Fibroblast of upper back skin (primary cell): ENCODE measurements at places on chromosomes 11 and 22.

DNA sequence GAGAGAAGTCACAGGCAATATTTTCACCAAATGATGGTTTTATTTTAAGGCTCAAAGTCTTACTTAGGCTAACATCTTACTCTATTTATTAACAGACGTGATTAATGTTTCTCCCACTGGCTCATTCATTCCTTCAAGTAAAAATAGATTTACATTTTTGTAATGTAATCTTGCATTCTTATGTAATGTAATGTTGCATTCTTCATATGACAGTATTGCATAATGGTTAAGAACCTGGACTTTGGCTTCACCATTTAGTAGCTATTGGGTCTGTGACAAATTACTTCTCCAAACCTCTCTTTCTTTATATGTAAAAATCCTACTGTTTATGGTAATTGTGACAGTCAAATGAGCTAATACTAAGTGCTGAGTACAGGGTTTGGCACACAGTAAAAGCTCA, 3.3 kb upstream of the DIXDC1 start:
- peak; percentile 50 for DNase-seq

DNA sequence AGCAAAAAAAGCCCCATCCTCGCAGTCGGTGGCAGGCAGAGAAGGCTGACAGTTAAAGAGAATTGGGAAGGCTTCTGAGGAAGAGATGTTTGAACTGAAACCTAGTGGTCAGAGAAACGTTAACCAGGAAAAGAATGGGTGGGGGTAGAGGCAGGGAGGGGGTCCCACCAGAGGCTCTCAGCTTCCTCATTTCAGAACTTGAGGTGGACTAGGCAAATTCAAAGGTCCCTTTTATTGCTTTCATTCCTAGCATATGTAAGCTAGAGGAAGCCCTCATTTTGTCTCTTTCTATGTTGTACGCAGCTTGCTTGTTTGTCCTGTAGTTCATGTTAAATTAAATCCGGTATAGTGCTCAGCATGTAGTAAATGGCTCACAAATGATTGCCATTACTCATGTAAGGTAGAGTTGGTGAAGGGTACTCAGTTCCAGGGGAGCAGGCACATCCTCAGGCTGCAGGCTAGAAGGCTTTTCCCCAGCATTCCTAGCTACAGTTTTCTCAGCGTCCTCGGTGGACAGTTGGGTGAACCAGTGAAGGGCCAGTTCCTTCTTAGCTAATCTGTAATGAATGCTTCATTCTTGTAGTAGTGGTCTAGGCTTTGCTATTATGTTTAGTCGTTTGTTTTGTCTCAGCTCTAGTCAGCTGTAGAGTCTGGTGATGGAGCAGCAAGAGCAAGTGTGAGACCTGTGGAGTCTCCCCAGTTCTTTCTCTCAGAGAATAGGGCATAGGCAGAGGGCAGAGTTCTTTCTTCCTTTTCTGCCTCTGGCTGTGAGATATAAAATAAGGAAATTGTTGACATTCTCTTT, 58.6 kb downstream of the UVRAG start:
- no peak for DNase-seq

DNA sequence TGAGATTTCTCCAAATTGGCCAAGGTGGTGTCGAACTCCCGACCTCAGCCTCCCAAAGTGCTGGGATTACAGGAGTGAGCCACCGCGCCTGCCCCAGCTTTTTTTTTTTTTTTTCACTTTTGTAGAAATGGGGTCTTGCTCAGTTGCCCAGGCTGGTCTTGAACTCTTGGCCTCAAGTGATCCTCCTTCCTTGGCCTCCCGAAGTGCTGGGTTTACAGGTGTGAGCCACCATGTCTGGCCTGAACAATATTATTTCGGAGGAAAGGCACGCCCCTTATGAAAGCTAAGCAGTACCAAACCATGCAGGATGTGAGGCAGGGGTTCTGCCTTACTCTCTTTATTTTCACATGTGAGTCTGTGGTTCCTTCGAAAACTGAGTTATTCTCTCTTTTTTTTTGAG, 16.1 kb downstream of the MTCH2 start:
- no peak for DNase-seq

DNA sequence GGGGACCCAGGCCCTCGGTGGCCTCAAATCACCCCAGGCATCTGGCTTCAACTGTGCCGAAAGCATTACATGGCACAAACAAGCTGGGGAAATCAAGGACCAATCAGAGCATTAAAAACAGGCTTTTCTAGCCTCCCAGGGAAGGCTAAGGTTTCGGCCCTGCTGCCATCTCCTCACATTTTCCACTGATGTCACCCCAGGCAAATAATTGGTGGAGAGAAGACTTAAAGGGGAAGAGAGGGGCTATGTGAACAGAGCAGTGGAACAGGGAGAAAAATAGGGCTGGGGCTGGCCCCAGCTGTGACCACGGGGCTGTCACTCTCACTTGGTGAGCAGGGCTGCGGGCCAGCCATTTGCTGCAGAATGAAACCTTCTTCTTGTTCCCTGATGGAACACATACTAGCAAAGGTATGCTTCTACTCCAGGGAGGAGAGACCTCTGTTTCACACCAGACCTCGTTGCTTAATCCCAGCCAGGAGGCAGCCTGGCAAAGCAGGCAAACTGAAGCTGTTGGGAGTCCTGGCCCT, 581.3 kb downstream of the SOX6 start:
- DNase-seq, result peak; percentile 3

- no peak for DNase-seq
These were observed 14.2 kb upstream of the VSIG10L2 start for GRCh38 chr11:125931668-125932067.

- DNase-seq, result peak; percentile 98
These were observed 33.8 kb upstream of the DKK3 start for GRCh38 chr11:12042215-12042676.

GRCh38 chr22:45211848-45212247, 28.8 kb downstream of the KIAA0930 start:
- DNase-seq, result no peak

DNA sequence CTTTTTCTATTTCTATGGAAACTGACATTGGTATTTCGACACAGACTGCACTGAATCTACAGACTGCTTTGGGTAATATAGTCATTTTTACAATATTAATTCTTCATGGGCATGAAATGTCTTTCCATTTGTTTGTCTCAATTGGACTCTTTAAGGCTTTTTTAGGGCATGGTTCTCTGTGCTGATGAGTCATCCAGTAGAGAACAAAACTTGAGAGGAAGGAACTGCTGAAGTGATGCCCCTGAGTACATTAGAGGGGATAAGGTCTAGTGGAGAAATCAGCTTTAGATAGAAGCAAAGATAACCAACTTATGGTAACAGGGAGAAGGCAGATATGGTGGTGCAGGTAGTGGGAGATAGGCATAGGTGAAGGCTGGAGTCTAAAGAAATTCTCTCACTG, 25.1 kb downstream of the TSG101 start:
- DNase-seq, result no peak

GRCh38 chr11:1703146-1703545, 6.2 kb downstream of the KRTAP5-6 start:
- no peak for DNase-seq

DNA sequence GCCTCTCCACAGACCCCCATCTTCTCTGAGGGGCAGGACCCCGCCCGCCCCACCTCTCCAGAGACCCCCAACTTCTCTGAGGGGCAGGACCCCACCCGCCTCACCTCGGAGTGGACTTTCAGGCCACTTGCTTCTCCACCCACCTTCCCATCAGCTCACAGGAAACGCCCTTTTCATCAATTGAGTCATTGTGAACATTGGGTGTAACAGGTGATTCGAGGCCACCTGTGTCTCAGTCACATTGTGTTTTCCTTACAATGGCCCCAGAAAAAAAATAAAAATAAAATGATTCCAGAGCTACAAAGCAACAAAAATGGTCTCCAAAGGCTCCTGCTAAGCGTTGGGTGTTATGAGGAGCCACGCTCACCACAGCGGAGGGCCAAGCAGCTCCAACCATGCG, 36.0 kb downstream of the BRD1 start:
- DNase-seq, result no peak

DNA sequence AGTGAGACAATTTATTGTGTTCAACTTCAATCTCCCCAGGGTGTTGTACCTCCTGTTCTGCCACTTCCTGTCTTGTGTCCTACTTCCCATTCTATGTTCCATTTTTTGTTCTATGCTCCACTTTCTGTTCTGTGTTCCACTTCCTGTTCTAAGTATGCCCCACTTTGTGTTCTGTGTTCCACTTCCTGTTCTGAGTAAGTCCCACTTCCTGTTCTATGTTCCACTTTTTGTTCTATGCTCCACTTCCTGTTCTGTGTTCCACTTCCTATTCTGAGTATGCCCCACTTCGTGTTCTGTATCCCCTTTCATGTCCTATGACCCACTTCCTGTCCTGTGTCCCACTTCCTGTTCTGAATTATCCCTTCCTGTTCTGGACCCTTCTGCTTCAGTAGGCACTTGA, 732.7 kb downstream of the TBC1D22A start:
- DNase-seq, result no peak

DNA sequence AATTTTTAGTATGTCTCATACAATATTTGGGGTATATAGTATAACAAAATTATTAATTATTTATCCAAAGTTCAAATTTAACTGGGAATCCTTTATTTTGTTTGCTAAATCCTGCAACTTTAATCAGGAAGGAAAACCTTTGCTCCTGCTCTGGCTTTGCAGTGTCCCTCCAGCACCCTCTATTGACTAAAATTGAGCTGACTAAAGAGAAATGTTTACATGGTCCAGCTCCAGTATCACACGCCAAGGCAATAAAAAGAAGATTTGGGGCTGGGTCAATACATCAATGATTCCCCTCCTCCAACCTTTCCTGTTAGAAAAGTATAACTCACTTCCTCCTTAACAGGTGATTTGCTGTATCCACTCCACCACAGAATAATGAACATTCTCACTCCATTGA, 153.0 kb upstream of the LRRC4C start:
- peak; percentile 42 for DNase-seq

- DNase-seq, result no peak
These were observed 61.7 kb downstream of the PRR5L start for GRCh38 chr11:36357831-36358230.

- DNase-seq, result no peak
These were observed 29.7 kb downstream of the POU2AF3 start for GRCh38 chr11:111327908-111328624.

DNA sequence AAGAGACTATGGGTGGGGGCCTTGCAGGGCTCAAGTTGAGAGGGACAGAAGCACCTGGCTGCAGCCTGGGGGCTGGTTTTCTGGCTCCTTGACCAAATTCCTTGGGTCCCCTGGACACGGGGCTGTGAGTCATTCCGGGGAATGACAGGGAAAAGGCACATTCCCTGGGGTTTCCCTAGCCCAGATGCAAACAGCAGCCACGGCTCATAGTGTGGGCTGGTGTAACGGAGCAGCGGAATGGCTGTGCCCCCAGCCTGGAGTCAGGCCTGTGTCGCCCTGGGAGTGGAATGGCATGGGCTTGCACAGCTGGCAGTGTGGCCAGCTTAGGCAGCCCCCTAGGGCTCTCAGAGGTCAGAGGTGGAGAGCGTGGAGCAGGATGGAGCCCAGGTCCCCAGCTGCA, 77.6 kb upstream of the KCNQ1OT1 start:
- DNase-seq, result peak; percentile 16

DNA sequence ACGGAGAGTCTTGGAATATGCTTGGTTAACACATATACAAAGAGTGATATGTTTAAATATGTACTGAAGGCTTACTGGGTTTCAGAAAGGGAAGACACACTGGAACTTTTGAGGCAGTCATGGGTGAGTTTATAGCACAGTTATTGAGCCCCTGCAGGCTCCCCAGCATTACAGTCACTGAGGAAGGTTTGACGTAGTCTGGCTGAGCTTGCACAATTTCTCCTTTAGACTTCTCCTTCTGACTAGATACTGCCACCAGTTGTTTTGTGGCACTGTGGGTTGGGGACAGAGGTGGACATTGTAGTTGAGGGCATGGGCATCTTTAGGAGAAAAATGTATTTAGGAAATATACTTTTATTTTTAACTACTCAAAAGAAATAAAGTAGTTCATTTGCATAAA, 285.4 kb downstream of the C11orf87 start:
- no peak for DNase-seq

DNA sequence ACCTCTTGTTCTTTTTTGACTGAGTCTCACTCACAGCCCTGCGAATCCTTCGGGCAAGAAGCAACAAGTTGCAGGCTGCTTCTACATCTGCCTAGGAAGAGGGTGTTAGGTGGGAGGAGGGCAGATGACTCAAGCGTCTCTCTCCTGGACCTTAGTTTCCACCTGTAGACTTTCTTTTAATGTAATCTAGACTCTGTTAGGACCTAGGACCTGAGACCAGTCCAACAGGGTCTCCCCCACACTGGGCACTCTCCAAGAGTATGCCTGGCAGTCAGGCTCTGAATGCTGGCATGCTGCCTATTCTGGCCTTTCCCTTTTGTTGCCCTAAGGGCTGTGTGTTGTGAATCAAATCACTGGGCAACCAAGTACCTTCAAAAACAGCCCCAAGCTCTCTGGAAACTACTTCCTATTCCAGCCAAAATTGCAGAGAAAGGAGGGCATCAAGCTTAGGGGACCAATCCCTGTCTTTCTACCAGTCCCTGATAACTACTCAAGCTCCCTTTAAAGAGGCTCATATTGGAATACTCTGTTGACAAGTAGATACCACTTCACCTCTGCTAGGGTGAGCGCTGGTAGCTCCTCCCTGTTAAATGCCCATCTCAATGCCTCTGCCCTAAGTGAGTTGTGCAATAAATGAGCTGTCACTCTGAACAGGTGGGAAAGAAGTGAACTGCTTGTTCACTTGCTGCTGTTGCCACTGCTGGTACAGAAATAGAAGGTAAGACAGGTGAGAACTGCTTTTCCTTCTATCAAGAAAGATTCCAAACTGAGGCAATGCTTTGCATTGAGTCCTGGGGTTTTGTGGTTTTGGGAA, at the start of gene BBOX1:
Gene BBOX1 (plus strand): TSS at position 514 of the 814 bp plus-strand sequence. CDS start 14,616 bp downstream, outside the sequence.
- no peak for DNase-seq

DNA sequence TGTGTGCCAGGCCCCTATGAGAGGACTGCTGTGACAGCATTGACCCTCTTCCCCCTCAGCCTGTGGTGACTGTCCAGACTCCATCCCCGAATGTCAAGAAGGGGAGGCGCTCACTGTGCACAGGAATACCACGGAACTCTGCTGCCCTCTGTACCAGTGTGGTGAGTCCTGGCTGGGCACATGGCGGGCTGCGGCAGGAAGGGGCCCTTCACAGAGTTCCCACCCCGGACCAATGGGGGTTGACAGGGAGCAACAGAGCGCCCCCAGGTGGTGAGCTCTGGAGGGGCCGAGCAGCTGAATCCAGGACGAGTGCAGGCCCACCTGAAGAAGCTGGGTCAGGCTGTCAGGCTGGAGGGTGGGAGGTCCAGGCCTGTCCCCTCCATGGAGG, 83.8 kb upstream of the MYOD1 start:
- DNase-seq, result no peak

DNA sequence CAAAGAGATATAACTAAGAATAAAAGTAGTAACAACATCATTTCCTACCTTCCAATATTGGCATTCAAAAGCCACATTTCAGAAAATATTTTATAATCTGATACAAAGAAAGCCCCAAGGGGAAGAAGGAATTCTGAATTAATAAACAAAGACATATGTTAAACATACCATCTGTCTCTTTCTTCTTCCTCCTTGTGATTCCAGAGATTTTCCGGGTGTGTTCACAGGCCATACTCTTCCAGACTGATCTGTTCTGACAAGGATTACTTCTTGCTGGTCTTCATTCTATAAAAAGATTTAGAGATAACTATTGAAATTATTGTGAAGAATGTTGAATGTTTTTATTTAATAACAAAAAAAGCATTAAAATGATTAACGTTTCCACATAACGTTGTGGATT, 65.0 kb downstream of the CWF19L2 start:
- DNase-seq, result peak; percentile 10
